CD14-positive monocyte (primary cell): ENCODE measurements at places on chromosomes 5 and 9. TPM values are rescaled to one million over a fixed set of nuclear protein-coding genes. Genes with fewer than 3 reads are reported as not detected.

Gene SUB1
- 17.0 and 74.3 TPM in 2 replicates for polyA plus RNA-seq

Gene PRKAA1
- polyA plus RNA-seq, result 23.4 TPM

Gene ENG
- 15.7 TPM for polyA plus RNA-seq

Gene PCDHGA12
- not detected for polyA plus RNA-seq

Gene PCDHA9
- not detected in 2 replicates for polyA plus RNA-seq

- DNase-seq, result no peak
These were observed 305.2 kb upstream of the DAB2 start for GRCh38 chr5:39730006-39730405.

DNA sequence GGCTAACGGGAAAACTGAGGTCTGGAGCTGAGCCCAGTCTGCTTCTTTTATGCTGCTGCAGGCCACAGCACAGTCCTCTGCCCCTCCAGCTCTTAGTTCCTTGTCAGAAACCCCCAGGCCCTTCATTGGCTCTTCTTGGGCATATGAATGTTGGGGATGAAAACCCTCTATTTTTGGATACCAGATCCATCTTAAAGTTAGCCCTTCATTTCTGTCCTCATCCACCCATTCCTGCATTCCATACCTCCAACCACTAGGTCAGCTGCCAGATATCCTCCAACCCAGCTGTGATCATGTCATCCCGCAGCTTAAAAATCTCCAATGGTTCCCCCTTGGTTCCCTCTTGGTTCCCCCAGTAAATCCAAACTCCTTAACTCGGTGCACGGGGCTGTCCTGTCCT is 1.8 kb upstream of the SLC25A51 start:
- DNase-seq, result no peak

GRCh38 chr5:144333336-144333920 is 162.8 kb downstream of the KCTD16 start:
- DNase-seq, result no peak

- DNase-seq, result no peak
These were observed 172.3 kb downstream of the ATP10B start for GRCh38 chr5:160679567-160680309.

DNA sequence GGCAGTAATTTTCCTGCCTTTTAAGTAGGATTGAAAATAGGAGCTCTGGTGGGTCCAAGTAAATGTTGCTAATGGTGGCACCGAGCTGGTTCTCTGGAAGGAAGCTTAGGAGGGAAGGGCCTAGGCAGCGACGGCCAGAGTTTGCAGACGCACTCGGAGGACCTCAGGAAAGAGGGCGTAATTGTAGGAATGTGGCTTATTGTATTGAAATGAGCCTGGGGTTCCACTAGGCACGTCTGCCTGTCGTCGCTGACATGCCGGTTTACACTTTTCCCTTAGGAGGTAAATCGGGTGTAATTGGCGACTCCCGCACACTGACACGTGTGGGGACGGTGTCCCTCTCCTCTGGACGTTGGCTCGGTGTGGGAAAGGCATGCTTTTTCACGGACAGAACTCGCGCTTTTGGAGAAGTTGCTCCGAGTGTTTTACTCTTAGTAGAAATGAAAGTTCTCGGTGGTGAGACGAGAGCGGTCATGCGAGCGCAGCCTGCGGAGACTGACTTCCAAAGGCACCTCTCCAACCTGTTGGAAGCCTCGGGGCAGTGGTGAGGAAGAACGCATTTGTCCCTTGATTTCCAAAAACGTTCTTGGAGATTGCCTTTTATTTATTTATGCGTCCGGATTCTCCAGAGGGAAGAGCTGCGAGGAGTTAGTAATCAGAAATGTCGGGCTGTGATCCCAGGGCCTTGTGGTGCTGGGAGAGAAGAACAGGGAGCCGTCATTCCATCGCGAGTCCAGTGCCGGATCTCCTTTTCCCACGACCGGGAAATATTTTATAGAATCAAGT is 1.3 kb downstream of the NR4A3 start:
- no peak for DNase-seq

DNA sequence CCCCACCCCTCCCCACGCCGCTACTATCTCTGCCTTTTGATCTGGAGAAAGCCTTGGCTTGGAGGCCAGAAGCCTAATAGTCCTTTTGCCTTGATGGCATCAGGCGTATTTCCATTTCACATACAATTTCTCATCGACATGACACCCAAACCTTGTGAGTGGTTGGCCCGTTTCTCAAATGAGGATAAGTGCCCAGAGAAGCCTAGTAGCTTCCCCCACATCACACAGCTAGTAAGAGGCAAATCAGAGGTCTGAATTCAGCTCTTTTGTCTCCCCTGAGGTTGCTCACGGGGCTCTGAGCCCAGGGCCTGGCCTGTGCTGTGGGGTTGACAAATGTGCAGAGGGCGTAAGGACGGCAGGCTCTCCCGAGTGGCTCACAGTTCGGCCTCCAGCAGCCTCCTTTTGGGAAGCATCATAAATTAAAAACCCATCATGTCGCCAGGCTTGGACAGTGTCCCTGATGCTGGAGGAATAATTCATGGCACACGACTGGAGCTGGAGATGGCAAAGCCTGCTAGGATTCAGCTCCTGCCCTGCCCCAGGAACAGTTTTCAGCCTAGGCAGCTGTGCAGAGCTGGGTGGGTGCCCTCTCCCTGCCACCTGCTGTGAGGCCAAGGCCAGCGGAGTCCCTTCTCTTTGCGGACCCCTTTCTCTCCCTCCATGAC is 263.8 kb downstream of the NSG2 start:
- DNase-seq, result no peak

- DNase-seq, result no peak
These were observed 152.4 kb downstream of the MPDZ start for GRCh38 chr9:13127131-13127530.

GRCh38 chr5:9058161-9058560 is 487.7 kb downstream of the SEMA5A start:
- no peak for DNase-seq

DNA sequence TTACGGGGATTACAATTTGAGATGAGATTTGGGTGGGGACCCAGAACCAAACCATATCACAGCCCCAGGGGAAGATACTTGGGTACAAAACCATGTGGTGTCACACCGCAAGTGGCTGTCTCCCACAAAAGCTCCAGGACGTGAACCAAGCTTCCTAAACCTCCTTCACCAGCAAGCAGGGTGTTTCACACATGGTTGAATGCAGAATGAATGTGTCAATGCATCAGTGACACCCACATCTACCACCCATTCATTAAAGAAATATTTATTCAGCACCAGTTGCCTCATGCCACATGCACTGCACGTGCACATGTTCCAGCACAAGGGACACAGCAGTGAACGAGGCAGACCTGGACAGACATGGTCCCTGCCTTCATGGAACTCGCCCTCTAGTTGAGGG is 70.9 kb upstream of the SPOCK1 start:
- DNase-seq, result no peak

DNA sequence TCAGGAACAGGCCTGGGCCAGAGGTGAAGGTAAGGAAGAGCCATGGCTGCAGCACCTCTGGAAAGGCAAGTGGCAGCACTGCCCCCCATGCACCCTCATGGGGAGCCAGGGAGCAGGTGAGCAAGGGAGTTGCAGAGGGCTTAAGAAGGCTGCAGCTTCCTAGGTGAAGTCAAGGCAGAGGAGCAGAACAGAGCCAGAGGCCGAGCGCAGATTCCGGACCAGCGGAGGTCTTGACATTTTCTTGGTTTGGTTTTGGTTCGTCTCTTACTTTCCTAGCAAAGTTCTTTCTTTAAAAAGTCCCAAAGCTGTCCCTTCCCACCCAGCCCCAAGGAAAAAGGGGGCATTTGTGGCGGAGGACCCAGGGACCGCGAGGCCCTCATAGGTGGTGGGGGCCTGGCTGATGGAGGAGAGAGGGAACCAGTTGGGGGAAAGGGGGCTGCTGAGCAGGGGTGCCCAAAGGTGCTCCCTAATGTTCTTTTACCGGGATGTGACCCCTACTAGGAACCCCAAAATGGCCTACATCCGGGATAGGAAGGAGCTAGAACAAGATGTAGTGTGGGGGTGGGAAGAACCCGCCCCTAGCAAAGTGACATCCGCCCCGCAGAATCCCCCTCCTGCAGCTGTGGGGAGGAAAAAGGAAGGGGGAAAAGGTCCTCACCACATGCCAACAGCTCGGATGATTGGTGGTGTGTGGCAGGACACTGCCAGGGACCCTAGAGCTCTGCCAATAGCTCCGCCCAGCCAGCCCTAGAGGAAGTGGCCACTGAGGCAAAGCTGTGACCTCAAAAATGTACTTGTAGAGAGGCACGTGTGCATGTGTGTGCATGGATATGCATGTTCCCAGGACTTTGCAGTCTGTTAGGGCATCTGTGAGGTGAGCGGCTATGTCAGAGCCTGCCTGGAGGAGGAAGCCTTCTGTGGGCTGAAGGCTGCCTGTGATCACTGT is 914 bp upstream of the CD72 start:
- DNase-seq, result peak; percentile 67

GRCh38 chr9:117516676-117517632 is 102.1 kb upstream of the ASTN2 start:
- DNase-seq, result no peak
